Activated T-helper 17 cell treated with anti-CD3 and anti-CD28 coated beads, Interleukin-2, amount 50 U/mL, for 72 hours (primary cell): ENCODE measurements at places on chromosomes 1 and 21.

DNA sequence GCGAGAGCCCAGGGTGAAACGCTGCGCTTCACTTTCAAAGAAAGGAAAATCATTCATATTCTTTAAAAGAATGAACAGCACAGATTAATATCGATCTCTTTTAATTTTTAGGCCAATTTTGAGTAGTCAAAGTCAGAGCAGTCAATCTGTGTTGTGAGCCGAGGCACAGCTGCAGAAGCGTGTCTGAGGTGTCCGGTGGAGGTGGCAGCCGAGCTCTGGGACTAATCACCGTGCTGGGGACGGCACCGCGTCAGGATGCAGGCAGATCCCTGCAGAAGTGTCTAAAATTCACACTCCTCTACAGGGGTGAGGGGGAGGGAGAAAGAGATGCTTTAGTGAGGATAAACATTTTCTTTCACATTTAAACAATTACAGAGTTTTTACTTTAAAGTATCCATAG, 4.1 kb downstream of the TFF1 start:
- ATAC-seq, result no peak
- no peaks in the 10 kb centered on the region for H3K36me3 ChIP-seq
- H3K27me3 ChIP-seq, result peaks cover 3% of the 10 kb centered on the region
- H3K27ac ChIP-seq, result no peak overlapping the region
- H3K4me1 ChIP-seq, result no peaks in the 10 kb centered on the region

GRCh38 chr1:159920202-159920601, 5.1 kb downstream of the TAGLN2 start:
- H3K4me3 ChIP-seq, result peak overlapping the region; percentile 89
- peak overlapping the region; percentile 99 for H3K27ac ChIP-seq
- peaks cover 51% of the 10 kb centered on the region for H3K4me1 ChIP-seq
- H3K27me3 ChIP-seq, result no peaks in the 10 kb centered on the region
- ATAC-seq, result no peak
- H3K36me3 ChIP-seq, result peaks cover 98% of the 10 kb centered on the region

DNA sequence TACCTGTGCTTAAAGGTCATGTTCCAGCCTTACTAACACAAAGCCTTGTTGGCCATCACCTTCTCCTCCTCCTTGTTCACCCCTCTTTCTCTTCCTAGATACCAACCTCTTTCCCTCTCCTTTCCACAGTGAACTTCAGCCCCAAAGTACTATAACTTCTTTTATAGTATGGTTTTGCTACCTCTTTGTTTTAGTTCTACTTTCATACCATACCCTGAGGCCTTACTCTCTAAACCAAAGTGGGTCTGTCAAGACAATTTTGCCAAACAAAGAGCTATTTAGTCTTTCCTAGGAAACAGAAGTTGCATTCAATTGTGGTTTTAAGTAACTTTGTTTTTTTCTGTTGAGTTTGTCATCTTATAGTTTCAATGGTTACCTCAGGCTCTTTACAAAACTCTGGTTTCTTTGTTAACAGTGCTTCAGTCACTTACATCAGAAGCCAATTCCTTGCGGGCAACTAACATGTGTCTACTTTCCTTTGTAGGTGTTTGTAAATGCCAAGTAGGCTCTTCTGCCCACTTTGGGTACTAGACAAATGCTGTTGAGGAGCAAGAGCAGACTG, 623.9 kb upstream of the PKN2 start:
- no peak overlapping the region for H3K27ac ChIP-seq
- H3K27me3 ChIP-seq, result peaks cover 1% of the 10 kb centered on the region
- no peaks in the 10 kb centered on the region for H3K36me3 ChIP-seq
- no peaks in the 10 kb centered on the region for H3K4me1 ChIP-seq

GRCh38 chr1:10621906-10622305, 147.2 kb downstream of the PEX14 start:
- no peaks in the 10 kb centered on the region for H3K4me1 ChIP-seq
- ATAC-seq, result no peak
- H3K27me3 ChIP-seq, result no peaks in the 10 kb centered on the region
- H3K27ac ChIP-seq, result no peak overlapping the region

- no peaks in the 10 kb centered on the region for H3K36me3 ChIP-seq
- peak; percentile 48 for ATAC-seq
- peaks cover 67% of the 10 kb centered on the region for H3K27me3 ChIP-seq
- H3K4me1 ChIP-seq, result peaks cover 12% of the 10 kb centered on the region
- H3K4me3 ChIP-seq, result peak overlapping the region; percentile 69
Observed at GRCh38 chr1:147072482-147073432, 99.5 kb downstream of the PRKAB2 start.

- ATAC-seq, result peak; percentile 98
- H3K36me3 ChIP-seq, result peaks cover 79% of the 10 kb centered on the region
- peaks cover 15% of the 10 kb centered on the region for H3K4me1 ChIP-seq
- H3K27me3 ChIP-seq, result no peaks in the 10 kb centered on the region
- H3K4me3 ChIP-seq, result peak overlapping the region; percentile 16
- H3K27ac ChIP-seq, result peak overlapping the region; percentile 77
Observed at GRCh38 chr1:84959294-84959693, 37.6 kb downstream of the MCOLN2 start.

- H3K27me3 ChIP-seq, result peaks cover 2% of the 10 kb centered on the region
- H3K27ac ChIP-seq, result peak overlapping the region; percentile 18
- ATAC-seq, result peak; percentile 94
- H3K4me1 ChIP-seq, result peaks cover 4% of the 10 kb centered on the region
Observed at GRCh38 chr1:21963477-21964217, 13.2 kb upstream of the CELA3B start.

DNA sequence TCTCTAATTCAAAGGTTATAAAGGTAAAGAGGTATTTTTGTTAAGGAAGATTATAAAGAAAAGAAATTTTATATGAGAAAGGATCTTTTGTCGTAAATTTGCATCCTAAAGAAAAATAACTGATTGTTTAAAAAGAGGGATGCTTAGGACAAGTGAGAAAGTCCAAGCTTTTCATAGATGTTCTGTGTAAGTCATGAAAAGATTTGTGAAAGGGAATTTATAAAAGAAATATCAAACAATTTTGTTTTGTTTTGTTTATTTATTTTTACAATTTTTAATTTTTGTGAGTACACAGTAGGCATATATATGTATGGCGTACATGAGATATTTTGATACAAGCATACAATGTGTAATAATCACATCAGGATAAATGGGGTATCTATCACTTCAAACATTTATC, 145.2 kb downstream of the ADSS2 start:
- H3K27ac ChIP-seq, result no peak overlapping the region
- no peaks in the 10 kb centered on the region for H3K27me3 ChIP-seq
- H3K4me1 ChIP-seq, result no peaks in the 10 kb centered on the region
- ATAC-seq, result no peak
- H3K36me3 ChIP-seq, result no peaks in the 10 kb centered on the region

DNA sequence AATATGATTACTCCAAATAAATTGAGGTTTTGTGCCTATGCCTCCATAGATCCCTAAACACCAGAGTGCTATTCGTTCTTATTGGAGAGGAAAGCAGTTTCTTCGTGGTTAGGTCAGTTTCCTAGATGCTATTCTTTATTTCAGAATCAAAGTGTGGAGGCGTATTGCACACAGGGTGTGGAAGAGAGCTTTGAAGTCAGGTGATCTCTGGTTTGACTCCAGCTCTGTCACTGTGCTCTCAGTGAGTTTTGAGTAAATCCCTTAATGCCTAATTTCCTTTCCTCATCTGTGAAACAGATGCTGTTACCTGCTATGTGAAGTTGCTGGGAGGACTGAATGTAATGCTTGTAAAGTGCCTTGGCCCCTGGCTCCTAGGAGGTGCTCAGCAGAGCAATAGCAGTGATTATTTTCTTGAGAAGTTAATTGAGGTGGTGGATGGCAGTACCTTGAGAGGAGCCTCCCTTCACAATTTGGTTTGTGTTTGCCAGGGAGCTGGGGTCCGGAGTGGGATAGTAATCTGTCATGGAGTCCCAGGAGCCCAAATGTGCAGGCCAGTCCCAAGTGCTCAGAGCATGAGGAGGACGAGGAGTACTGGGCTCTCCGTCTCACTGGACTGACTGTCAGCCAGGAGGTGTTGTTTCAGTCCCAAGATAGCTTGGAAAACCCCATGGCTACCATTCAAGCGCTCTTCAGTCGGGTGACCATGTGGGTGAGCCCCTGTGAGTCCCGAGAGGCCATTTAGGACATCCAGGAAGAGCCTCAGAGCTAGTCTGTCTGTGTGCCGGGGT, 14.9 kb downstream of the NTPCR start:
- H3K27me3 ChIP-seq, result no peaks in the 10 kb centered on the region
- peaks cover 90% of the 10 kb centered on the region for H3K36me3 ChIP-seq

- peaks cover 74% of the 10 kb centered on the region for H3K36me3 ChIP-seq
- H3K27ac ChIP-seq, result no peak overlapping the region
- peaks cover 4% of the 10 kb centered on the region for H3K27me3 ChIP-seq
- ATAC-seq, result no peak
Observed at GRCh38 chr1:246730839-246731238, 6.6 kb downstream of the SCCPDH start.

- no peak for ATAC-seq
- no peaks in the 10 kb centered on the region for H3K36me3 ChIP-seq
- peak overlapping the region; percentile 75 for H3K4me3 ChIP-seq
- H3K27me3 ChIP-seq, result peaks cover 4% of the 10 kb centered on the region
- H3K27ac ChIP-seq, result no peak overlapping the region
- H3K4me1 ChIP-seq, result peaks cover 10% of the 10 kb centered on the region
Observed at GRCh38 chr1:112713466-112714312, 1.4 kb downstream of the PPM1J start.

GRCh38 chr1:85933961-85934360, 222.6 kb downstream of the COL24A1 start:
- no peak overlapping the region for H3K27ac ChIP-seq
- H3K36me3 ChIP-seq, result no peaks in the 10 kb centered on the region
- ATAC-seq, result no peak
- H3K27me3 ChIP-seq, result no peaks in the 10 kb centered on the region
- no peak overlapping the region for H3K4me3 ChIP-seq

- no peaks in the 10 kb centered on the region for H3K27me3 ChIP-seq
- ATAC-seq, result peak; percentile 76
- peaks cover 6% of the 10 kb centered on the region for H3K36me3 ChIP-seq
- peak overlapping the region; percentile 63 for H3K4me3 ChIP-seq
- peaks cover 43% of the 10 kb centered on the region for H3K4me1 ChIP-seq
Observed at GRCh38 chr1:235873045-235873444, 6.3 kb upstream of the LYST start.

- peak; percentile 94 for ATAC-seq
- no peaks in the 10 kb centered on the region for H3K27me3 ChIP-seq
- H3K36me3 ChIP-seq, result peaks cover 8% of the 10 kb centered on the region
- H3K4me3 ChIP-seq, result peak overlapping the region; percentile 66
- peak overlapping the region; percentile 92 for H3K27ac ChIP-seq
Observed at GRCh38 chr21:31713973-31714740, 17.8 kb downstream of the SCAF4 start.

DNA sequence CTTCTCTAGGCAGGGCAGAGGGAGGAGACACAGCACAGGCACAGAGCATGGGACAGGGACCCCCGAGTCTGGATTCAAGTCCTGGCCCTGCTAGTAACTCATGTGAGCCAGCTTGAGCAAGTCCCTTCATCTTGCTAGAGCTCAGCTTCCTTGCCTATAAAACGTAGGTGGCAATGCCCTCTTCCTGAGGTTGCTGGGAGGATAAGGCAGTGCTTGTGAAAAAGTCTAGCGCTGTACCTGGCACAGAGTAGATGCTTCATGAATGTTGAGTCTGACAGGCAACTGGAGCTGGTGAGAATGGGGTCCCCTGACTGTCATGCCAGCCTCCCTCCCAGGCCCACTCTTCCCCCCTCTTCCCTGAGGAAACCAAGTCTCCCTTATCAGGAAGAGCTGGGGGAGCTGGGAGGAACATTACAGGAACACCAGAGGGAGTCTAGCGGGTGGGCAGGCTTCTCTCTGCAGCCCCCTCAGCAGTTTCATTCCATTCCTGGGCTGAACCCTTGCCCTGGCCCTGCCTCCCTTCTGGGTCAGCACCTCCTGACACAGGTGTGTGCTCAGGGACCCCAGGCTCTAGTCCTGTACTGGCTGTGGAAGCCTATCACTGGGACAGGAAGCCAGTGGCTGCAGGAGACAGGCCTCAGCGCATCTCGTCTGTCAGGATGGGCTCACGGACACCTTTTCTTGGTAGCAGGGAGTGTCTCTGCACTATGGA, 9.9 kb downstream of the CHRNB2 start:
- peaks cover 44% of the 10 kb centered on the region for H3K36me3 ChIP-seq
- no peak for ATAC-seq
- H3K4me1 ChIP-seq, result peaks cover 4% of the 10 kb centered on the region
- H3K27ac ChIP-seq, result no peak overlapping the region
- no peak overlapping the region for H3K4me3 ChIP-seq

- H3K27ac ChIP-seq, result no peak overlapping the region
- no peak for ATAC-seq
Observed at GRCh38 chr1:38418195-38419030, 371.8 kb upstream of the POU3F1 start.

DNA sequence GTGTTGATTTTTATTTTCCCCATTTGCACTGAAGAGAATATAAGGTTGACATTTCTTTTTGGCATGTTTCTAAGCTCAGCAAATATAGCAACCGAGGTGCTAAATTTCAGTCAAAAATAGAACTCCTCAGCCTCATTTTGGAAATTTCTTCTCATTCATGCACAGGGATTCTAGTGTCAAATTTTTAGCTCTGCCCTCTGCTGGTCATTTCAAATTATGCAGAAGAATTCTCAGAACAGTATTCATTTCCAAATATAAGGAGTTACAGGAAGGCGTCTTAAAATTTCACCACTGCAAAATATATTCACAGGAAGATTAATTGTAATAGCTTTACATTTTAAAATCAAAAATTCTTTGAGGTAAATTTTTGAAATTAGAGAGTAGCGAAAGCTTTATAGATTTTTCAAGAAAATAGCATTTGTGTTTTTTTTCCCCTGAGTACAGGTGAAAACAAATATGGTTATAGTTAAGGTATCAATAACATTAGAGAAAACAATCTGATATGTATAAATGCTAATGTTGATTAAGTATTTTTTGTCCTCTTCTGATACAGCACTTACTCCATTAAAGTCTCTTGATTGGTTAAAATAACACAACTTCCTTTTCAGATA, 57.9 kb downstream of the FMN2 start:
- no peak overlapping the region for H3K27ac ChIP-seq
- no peaks in the 10 kb centered on the region for H3K36me3 ChIP-seq
- H3K27me3 ChIP-seq, result peaks cover 11% of the 10 kb centered on the region
- ATAC-seq, result no peak
- no peak overlapping the region for H3K4me3 ChIP-seq

GRCh38 chr1:5811419-5811818, 180.8 kb downstream of the NPHP4 start:
- ATAC-seq, result no peak
- no peak overlapping the region for H3K4me3 ChIP-seq
- no peaks in the 10 kb centered on the region for H3K36me3 ChIP-seq
- H3K4me1 ChIP-seq, result peaks cover 4% of the 10 kb centered on the region
- peaks cover 9% of the 10 kb centered on the region for H3K27me3 ChIP-seq

DNA sequence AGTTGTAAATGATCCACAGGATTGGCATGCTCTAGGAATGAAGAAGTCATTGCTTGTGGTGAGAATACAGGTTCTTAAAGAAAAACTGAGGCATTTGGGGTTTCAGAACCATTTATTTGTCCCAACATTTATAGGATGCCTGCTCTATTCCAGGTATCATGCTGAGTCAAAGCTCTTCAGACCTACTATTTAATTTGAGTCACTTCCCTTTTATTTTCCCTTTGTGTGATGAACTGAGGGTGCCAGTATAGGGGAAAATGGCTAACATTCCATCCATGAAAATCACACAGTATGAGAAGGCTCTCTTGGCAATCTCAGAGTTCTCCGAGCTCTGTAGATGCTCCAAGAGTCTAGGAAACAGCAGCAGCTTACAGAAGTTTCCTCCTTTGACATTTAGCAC, 110.4 kb downstream of the RNF220 start:
- peaks cover 10% of the 10 kb centered on the region for H3K4me1 ChIP-seq
- H3K27ac ChIP-seq, result no peak overlapping the region
- peaks cover 37% of the 10 kb centered on the region for H3K27me3 ChIP-seq

- no peak for ATAC-seq
- H3K27me3 ChIP-seq, result no peaks in the 10 kb centered on the region
- H3K27ac ChIP-seq, result no peak overlapping the region
Observed at GRCh38 chr1:25781130-25781433, 18.9 kb upstream of the SELENON start.

- peak; percentile 12 for ATAC-seq
- no peaks in the 10 kb centered on the region for H3K27me3 ChIP-seq
- H3K27ac ChIP-seq, result no peak overlapping the region
Observed at GRCh38 chr1:228392111-228392936, 14.3 kb downstream of the TRIM11 start.
